ENCODE measurements at places on chromosomes 7 and 10.

DNA sequence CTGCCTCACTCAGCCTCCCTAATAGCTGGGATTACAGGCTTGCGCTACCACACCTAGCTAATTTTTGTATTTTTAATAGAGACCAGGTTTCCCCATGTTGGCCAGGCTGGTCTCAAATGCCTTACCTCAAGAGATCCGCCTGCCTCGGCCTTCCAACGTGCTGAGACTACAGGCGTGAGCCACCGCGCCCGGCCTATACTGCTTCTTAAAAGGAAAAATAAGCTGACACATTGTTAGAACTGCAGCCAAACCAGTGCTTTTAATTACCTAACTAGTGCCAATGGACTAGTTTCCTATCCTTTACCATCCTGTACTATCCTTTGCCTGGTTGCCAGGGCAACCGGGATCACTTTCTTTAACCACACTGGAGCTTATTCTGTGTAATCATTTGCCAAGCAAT is 108.0 kb downstream of the LRRTM3 start:
- DNase-seq: no peak

DNA sequence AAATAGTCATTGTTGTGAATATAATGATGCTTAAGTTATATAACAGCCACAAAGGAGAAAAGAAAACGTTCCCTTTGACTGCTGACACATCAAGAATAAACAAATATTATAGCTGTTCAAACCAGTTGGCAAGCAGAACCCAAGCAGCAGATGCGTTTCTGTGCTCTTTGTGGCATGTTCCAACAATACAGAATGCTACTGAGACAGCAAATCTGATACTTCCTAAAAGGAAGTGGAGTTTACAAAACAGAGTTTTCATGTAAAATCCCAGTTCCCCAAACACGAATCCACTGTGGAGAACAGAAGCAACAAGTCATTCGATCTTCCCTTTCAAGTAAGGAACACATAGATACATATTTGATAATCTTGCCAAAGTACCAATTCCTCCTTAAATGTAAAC is 170.9 kb upstream of the ASAH2 start:
- DNase-seq: no peak

GRCh38 chr10:44399659-44400451 is 15.0 kb upstream of the CXCL12 start:
- no peak for DNase-seq

- DNase-seq: no peak
Observed at GRCh38 chr10:125455855-125456254, 227.1 kb downstream of the TEX36 start.
